ENCODE measurements at places on chromosomes 3 and 15.

DNA sequence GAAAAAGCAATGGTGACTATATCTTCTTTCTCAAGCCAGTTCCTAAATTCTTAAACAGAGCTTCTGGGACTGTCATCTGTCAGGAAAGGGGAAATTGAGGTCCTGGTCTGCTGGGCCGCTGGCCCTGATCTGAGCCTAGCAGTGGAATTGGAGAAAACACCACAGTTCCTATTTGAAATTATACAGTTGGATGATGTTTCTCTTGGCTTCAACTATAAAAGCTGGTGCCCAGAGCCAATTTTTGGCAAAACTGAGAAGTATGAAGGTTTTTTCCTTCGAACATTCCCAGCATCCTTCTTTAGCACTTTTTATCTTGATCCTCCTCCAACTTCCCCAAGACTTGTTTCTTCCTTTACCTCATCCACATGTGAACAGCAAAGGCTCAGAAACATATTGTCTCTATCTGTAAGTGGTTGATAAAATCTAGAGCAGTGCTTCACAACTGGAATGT is 83.9 kb downstream of the CD47 start:
- no peak for DNase-seq

GRCh38 chr15:63818191-63818590 is 15.6 kb downstream of the HERC1 start:
- no peak for DNase-seq

GRCh38 chr3:112348943-112349342 is 16.0 kb downstream of the CD200 start:
- DNase-seq: no peak

DNA sequence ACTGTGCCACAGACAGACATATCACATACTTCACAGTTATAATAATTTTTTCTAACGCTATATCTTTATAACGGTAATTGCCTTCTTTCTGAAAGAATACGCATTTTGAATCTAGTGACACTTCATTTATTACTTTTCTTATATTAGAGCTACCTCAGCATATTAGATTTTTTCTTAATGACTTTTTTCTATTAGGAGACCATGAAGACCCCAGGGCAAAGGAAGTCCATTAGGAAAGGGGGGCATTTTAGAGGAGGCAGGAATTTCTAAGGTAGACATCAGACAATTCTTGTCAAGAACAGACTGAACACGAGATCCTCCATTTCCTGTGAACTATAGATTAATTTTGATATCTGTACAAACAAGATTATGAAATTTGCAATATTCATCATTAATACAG is 90.5 kb upstream of the NSMCE3 start:
- DNase-seq: no peak

DNA sequence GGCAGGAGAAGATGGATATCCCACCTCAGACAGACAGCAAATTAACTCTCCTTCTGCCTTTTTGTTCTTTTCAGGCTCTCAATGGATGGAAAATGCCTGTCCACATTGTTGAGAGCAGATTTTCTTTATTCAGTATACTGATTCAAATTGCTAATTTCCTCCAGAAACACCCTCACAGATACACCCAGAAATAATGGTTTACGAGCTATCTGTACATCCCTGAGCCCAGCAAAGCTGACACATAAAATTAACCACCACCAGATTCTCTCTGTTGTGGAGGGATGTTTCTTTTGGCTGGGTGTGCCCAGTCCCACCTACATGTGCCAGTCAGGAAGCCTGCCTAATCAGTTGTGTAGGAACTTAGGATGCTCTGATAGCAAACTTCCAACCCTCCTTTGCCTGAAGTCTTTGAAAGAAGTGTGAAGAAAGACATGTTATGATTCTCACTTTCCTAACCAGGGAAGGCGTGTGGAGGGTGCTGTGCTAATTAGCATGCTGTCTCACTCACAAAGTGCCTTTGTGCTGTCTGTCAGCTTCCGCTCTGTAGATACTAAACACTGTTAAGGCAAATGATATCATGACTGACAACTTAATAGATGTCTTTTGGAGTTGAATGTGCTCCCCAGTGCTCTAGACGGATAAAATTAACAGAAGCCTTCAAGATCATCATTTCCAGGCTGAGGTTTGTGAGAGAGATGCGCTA is 208.5 kb downstream of the CLSTN2 start:
- no peak for DNase-seq

GRCh38 chr15:34240537-34240936 is 15.7 kb downstream of the EMC4 start:
- DNase-seq: no peak

DNA sequence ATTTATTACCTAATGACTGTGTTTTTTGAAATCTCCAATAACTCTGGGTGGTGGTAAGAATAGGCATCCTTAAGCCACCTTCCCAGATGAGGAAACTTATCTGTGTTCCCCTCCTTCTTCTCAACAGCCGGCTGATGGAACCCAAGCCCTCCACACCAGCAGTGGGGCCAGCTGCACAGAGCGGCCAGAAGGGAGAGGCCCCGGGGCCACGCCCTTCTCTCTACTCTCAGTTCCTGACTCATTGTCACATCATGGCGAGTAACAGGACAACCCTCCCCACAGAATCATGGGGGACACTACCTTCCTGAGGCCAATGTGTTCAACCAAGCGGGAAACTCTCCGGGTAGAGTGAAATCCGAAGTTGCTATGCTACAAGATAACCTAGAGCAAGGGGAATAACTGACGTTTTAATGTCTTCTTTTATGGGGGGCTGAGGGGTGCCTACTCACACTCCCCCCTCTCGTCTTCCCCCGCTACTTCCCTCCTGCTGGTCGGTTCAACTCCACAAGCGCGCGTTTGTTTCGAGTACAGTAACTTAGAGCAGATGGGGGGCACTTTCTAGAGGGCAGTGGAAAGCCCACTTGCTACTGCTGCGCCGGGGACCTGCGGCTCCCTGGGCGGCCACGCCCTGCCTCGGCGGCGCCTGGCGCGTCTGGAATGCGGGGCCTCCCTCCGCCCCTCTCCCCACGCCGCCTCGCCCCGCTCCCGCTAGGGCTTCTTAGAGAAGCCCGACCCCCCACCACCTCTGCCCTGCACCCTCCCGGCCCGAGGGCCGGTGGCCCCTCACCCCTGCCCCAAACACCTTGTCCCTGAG is 621 bp downstream of the ANXA2 start:
- DNase-seq: no peak

GRCh38 chr3:119417771-119418512 is 45.5 kb downstream of the TMEM39A start:
- DNase-seq: no peak

- DNase-seq: no peak
Measured at GRCh38 chr15:49212897-49213296, 42.9 kb downstream of the GALK2 start.

DNA sequence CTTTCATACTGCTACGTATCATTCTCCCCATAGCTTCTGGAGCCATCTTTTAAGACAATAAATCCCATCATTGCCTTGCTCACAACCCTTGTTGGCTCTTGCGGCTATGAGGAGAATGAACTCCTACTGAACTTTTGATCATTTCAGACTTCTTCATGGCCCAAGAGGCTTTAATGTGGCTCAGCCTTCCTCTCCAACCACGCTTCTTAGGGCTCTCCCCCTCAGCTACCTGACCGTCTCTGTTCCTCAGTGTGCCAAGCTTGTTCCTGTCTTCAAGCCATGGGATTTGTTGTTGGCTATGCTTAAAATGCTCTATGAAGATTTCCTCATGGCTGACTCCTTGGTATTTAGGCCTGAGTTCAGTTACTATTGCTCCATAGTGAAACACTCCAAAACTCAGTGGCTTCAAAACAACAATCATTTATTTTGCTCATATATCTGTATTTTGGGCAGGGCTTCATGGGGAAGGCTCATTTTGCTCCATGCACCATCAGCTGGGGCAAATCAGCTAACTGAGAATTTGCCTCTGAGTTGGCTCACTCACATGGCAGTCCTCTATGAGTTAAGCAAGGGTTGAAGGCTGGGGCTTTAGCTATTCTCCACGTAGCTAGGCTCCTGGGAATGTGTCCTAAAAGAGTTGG is 47.5 kb downstream of the FOXL2 start:
- DNase-seq: no peak

- DNase-seq: no peak
Measured at GRCh38 chr3:160379628-160380214, 19.3 kb downstream of the IFT80 start.

DNA sequence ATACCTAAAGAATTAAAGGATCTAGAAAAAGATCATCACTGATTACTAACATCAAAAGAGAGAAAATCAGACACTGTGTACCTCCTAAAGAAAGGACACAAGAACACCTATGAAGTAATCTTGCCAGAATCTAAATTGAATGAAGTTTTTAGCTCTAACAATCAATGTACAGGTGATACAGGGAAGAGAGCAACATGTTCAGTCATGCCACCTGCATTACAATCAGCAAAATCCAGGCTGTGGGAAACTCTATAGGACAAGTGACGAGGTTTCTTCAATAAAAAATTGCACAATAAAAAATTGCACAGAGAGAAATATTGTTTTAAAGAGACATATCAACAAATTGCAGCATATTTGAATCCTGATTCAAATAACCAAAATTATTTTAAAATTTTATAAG is 93.3 kb downstream of the SEMA5B start:
- DNase-seq: no peak

DNA sequence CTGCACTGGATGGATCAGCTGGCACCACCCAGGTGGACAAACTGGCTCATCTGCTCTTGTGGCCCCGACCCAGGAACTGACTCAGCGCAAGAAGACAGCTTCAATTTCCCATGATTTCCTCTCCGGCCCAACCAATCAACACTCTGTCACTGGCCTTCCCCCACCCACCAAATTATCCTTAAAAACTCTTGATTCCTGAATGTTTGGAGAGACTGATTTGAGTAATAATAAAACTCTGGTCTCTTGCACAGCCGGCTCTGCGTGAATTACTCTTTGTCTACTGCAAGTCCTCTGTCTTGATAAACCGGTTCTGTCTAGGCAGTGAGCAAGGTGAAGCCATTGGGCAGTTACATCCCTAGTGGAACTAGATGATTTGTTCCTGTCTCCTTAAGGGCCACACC is 16.1 kb downstream of the BDH1 start:
- no peak for DNase-seq

GRCh38 chr3:143419611-143420010 is 300.0 kb downstream of the CHST2 start:
- DNase-seq: no peak
